Activated T-cell treated with anti-CD3 and anti-CD28 coated beads, Interleukin-2, amount 50 U/mL, for 48 hours (primary cell): ENCODE measurements at places on chromosomes 2 and 18.

- no peak for DNase-seq
Measured at GRCh38 chr2:173122936-173123335, 47.3 kb downstream of the MAP3K20 start.

DNA sequence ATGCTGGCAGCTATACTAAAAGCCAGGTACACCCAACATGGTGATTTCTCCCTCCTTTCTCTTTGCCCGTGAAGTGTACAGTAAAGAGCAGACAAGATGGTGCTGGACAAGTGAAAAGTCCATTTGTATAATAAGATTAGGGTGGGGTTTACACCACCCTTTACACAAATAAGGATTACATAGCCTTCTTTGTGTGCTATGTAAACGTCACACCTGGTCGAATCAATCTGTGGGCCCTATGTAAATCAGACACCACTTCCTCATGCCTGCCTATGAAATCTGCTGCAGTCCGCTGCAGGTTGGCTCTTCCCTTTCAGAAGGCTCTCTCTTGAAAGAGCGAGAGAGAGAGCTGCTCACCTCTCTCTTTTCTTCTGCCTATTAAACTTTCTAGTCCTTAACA is 1054.3 kb upstream of the SLC39A10 start:
- DNase-seq: no peak

DNA sequence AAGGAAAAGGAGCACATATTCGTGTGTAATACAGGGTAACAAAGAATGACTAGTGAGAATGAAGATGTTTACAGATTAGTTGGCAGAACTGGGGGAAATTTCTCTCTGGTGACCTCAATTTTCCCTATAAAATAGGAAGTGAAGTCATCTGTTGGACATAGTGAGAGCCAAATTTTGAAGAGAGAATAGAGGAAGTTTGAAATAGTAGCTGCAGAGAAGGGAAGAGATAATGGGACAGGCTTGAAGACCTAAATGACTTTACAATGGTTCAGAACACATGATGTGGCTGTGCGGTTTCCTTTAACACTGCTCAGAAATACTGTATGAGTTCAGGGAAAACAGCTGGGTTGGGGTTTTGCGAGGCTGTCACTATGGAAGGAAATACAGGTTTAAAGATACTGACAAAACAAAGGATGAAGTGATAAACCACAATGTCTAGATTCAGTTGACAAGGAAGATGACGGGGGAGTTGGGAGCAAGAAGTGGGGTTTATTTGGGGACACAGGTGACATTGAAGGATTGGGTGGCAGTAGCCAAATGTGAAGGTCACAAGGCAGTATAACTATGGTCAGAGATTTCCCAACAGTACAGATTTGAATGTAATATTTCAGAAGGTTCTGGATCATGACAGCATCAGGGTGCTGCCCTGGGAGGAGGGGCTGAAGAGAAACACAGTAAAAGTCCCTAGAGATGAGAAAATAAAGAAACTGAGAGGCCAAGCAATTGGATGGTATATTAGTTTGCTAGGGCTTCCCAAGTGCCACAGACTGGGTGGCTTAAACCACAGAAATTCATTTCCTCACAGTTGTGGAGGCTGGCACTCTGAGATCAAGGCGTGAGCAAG is 82.6 kb upstream of the TANK start:
- DNase-seq: peak; percentile 72

DNA sequence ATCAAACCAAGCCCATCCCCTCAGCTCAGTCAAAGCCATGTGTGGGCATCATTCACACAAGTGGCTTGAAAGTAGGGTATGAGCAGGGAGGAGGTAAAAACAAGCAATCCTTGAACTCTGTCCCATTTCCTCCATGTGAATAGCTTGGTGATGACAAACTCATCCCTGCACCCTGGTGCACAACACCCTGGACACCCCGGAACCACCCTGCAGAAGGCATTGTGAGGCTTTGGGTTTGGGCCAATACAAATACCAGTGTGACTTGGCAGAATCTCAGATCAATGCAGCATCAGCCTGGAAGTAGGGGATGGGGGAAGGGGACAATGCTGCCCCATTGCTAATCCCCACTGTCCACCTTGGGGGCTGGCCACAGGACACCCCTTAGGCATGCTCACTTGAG is 28.6 kb downstream of the TGFA start:
- DNase-seq: no peak

- no peak for DNase-seq
Measured at GRCh38 chr2:10030311-10030736, 13.0 kb upstream of the KLF11 start.

DNA sequence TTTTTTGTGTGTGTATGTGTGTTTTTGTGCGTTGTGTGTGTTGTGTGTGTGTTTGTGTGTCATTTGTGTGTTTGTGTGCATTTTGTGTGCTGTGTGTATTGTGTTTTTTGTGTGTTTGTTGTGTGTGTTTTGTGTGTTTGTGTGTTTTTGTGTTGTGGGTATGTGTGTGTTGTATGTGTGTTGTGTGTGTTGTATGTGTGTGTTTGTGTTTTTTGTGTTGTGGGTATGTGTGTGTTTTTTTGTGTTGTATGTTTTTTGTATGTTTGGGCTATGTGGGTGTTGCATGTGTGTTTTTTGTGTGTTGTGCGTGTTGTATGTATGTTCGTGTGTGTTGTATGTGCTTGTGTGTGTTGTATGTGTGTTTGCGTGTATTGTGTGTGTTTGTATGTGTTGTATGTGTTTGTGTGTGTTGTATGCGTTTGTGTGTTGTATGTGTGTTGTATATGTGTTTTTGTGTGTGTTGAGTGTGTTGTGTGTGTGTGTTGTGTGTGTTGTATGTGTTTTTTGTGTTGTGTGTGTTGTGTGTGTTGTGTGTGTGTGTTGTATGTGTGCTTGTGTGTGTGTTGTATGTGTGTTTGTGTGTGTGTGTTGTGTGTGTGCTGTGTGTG is 275.3 kb downstream of the HRH4 start:
- DNase-seq: no peak

DNA sequence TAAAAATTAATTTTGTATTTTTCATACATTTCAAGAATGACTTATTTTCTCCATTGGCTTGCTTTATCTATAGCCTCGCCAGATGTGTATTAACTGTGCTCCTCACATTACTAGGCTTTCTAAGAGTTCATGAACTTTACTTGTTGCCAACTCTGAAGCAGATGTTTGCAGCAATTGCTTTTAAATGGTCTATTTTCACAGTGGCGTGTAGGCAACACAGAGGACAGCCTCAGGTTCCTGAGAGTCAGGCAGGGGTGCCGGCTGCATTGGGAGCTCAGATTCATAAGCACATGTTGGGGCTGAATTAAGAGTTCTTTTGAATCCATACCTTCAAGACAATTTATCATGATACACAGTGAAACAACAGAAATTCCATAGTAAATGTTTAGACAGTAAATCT is 179.2 kb upstream of the PXDN start:
- no peak for DNase-seq

- peak; percentile 5 for DNase-seq
Measured at GRCh38 chr2:8426550-8426949, 255.3 kb upstream of the ID2 start.

- DNase-seq: no peak
Measured at GRCh38 chr18:56900195-56901094, 246.4 kb upstream of the BOD1L2 start.

DNA sequence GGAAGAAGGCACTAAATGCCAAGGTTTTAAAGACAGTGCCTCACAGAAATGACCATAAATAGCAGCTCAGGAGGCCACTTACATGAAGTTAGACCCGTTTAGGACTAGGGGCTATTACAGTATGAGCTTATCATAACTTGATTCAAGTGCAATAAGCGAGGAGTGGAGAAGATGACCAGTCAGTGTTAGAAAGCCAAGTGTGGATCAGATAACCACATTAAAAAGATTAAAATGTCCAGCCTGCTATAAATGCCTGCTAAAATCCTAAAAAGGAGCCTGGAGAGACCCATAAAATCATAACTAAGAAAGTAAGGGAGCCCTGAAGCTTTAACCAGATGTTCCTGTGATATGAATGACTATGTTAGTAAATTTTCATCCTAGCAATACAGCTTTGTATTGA is 117.5 kb upstream of the ZNF521 start:
- DNase-seq: no peak

- DNase-seq: no peak
Measured at GRCh38 chr2:107325981-107326786, 440.2 kb upstream of the ST6GAL2 start.

DNA sequence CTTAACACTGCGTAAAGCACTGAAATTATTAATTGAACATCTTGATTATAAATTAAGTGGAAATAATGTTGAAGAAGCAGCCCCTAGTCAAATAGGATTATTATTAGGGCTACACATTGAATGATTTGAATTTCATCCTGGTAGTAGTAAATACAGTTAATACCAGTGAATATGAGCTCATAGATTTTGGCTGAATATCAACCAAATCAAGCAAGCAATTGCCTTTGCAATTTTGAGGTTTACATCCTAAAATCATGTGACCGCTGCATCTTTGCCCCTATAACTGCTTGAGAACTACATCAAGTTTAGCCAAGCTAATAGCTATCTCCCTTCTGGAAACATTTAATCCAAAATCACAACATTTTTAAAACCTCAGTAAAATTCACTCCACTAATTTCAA is 801.2 kb upstream of the PIK3C3 start:
- DNase-seq: no peak

DNA sequence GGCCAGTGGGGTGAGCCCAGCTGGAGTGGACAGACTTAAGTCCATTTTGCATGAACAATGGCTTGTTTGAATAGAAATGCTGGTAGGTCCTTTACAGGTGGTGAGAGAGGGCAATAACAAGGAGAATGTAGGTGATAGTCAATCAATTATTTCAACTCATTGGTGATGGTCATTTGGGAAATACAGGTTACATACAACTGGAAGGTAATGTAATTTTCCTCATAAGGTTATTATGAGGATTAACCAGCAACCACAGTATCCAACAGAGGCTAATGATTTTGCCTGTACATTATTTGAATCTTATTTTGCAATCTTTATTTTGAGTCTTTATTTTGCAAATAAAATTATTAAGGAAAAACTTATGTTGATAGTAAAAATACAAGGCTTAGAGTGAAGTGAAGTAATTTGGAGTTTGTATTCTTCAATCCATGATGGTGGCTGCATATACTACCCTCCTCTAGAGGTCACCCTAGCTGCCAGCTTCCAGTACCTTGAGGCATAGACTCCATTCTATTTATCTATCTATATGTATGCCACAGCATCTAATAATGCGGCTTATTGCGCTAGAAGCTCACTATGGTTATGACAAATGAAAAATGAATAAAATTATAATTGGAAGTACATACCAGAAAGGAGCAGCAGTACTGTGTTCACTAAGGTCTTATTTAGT is 20.5 kb upstream of the HNMT start:
- DNase-seq: no peak

- DNase-seq: no peak
Measured at GRCh38 chr2:159445307-159445706, 158.8 kb upstream of the WDSUB1 start.

- DNase-seq: no peak
Measured at GRCh38 chr2:7841751-7842150, 840.1 kb upstream of the ID2 start.

DNA sequence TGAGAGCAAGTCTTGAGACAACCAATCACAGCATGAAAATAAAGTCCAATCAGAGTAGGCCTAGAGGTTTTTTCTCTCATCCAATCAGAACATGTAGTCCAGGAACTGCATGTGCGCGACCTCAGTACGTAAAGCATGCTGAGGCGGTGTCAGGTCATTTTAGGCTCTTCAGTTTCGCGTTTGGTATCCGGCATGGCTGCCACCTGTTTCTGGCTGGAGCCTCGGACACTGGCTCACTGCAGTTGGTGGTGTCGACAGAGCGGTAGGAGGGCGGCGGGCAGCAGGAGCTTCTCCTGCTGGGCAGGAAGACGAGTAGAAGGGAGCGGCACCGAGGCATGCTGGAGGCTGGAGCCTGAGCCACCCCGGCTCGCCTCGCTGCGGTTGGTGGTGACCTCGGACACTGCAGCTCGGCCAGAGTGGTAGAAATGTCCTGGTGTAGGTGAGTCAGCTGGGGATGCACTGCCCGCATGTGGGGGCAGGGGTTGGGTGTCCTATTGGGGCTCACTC is 15.8 kb downstream of the CCDC74A start:
- DNase-seq: no peak

DNA sequence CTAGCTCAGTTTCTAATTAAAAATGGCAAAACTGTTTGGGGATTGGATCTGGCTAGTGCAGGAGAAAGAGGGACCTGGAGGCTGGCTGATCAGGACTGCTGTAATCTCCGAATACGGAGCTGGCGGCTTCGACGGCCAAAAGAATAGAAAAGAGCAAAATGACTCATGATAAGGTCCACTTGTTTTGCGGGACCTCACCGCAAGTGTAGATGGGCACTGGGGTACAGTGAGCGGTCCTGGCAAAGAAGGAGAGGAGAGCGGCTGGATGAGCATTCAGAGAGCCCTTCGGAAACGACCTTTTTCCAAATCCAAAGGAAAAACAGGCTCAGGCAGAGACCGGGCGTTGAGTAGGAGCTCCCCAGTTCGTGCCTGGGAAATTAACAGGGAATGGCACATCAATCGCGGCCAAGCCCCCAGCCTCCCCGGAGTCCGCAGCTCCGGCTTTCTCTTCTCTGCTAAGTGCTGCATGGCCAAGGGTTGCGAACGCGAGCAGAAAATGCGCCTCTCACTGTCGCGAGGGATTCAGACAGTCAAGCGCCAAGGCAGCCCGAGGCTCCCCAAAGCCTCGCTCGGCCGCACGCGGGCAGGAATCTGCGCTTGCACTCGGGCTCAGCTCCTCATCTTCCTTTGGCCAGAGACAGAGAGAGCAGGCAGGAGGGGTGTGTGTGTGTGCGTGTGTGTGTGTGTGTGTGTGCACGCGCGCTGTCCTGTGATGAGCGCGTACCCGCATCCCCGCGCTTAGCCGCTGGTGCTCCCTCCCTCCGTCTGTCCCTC is 1.8 kb downstream of the DCC start:
- DNase-seq: no peak
